Stimulated activated CD8-positive, alpha-beta memory T cell treated with anti-CD3 and anti-CD28 coated beads, Interleukin-4, amount 100 ng/mL, for 4 hours (primary cell): ENCODE measurements at places on chromosomes 1 and 21.

DNA sequence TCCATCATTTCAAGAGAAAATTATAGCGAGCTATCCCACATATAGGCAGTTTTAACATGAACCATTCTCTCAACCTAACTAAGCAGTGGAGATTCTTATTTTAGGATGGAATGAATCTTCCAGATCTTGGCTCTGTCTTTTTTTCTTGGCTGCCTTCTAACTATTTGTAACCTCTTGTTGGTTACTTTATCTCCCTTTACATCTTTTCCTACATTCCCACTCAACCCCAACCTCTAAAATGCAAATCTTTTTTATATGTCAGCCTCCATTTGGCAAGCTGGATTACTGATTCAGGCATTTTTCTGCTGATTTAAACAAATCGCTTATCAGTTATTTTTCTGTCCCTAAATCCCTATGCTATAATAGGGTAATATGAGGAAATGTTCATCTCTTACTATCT is 46.9 kb upstream of the LHX8 start:
- no peak for DNase-seq

DNA sequence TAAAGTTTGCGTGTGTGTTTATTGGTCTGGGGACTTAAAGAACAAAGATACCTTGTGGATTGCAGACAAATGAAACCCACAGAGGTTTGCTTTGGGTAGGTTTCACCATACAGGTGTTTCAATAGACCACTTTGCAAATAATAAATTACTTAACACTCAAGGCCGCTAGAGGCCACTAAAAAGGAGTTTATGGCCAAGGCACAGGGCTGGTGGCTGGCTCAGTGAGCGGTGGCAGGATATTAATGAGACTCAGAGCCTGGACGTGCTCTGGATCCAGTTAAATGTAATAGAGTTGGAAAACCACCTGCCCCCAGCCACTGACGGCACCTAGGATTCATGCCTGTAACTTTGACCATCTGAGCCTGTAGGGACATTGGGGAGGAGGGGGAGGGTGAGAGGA is 44.5 kb downstream of the LRRC38 start:
- no peak for DNase-seq

DNA sequence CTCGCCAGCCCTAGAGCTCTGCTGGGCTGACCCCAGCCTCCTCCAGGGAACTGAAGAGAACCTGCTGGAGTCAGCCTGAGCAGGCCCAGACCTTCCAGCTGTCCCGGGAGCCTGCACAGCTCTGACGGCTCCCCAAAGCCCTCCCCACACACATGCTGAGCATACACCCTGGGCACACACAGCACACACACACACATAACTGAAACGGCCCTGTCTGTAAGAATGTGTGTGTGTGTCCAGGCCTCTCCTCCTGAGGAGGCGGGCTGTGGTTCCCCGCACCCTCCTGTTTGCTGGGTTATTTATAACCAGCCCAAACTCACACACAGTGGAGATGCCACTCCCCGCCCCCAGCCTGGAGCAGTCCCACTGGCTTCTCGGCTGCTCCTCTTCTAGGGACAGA is 20.2 kb downstream of the SDC3 start:
- DNase-seq: no peak

DNA sequence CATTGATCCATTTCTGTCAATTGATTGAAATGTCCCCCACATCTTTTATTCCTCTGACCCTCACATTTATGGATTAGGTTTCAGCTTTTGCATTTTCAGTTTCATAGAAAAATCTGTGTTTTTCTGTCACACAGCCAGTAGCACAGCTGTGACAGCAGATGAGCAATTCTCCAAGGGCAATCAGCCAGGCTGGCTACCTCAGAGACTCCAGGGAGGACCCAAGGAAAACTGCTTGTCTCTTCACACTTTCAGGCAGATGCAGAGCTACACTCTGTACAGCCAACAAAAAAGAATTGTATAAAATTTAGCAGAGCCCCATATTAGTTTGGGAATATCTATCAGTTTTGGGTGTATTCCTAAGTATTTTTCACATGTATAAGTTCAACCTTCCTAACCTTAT is 257.2 kb downstream of the LRRC7 start:
- DNase-seq: no peak

GRCh38 chr1:231163830-231164427 is 2.1 kb downstream of the TRIM67 start:
- DNase-seq: no peak

DNA sequence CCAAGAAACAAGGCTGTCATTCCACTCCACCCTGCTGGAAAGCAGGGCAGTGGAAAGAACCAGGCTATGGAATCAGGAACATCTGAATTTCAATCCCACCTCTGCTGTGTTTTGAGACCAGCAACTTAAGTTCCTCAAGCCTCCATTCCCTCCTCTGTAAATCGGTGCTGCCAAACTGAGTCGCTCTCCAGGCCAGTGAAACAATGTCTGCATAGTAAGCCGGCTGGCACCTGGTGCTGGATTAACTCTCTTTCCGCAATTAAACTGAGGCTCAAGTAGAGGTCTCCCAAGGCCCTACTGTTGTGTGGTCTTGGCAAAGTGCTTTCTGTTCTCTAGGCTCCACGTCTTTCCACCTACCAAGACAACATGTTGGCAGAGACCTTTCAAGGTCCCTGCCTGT is 65.3 kb downstream of the SSBP3 start:
- DNase-seq: no peak

- no peak for DNase-seq
Measured at GRCh38 chr1:12316331-12316730, 86.5 kb downstream of the VPS13D start.

- no peak for DNase-seq
Measured at GRCh38 chr1:155944444-155944799, 3.0 kb downstream of the RXFP4 start.

- no peak for DNase-seq
Measured at GRCh38 chr1:157584503-157584902, 13.4 kb downstream of the FCRL4 start.

DNA sequence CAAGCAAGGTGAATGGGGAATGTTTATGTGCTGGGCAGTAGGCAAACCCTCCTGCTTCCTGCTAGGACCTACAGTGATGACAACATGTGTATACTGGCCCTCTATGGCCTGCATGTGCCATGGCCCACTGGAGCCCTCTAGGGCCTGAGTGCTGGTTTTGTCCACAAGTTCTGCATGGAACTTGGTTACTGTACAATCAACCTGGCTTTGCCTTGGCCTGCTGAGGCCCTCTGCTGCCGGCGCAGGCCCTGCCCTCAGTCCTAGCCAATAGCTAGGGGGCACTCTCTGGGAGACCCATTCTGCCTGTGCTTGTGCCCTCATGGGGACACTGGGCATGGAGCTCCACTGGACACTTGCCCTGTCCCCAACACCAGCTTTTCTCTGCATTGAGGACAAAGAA is 138.6 kb upstream of the NGF start:
- DNase-seq: no peak

DNA sequence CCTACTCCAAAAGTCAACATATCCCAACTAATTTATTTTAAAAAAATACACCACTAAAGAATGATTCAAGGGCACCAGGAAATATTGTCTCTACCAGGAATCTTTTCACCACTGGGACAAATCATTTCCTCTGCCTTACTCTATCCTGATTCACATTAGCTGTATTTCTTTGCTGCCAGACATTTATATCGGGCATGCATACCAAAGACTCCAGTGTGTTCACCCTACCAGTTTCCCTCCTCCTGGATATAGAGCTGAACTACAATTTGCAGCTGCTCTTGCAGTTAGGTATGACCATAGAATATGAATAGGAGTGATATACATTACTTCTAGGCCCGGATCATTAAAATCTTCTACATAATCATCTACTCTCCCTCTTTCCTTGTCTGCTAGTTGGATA is 7.6 kb downstream of the KCNJ6 start:
- DNase-seq: no peak

DNA sequence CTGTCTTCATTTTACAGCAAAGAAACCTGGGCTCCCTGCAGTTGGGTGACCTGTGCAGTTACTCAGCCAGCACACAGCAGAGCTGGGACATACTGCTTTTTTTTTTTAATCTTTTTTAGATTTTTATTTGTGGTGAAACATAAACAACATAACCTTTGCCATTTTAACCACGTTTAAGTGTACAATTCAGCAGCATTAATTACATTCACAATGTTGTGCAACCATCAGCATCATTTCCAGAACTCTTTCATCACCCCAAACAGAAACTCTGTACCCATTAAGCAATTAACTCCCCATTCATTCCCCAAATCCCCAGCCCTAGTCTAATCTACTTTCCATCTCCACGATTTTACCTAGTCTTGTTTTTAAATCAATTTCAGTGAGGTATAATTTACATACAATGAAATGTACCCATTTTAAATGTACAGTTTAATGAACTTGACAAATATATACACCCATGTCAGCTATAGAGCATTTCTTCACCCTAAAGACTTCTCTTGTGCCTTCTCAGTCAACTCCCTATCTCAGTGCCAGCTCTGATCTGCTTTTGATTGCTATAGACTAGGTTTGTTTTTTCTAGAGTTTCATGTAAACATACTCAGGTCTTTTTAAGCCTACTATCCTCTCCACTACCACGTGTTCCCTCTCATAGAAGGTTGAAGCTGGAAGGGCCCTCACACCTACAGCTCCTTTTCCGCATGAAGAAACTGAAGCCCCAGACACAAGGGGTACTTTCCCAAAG is 37.8 kb upstream of the C8B start:
- DNase-seq: no peak

DNA sequence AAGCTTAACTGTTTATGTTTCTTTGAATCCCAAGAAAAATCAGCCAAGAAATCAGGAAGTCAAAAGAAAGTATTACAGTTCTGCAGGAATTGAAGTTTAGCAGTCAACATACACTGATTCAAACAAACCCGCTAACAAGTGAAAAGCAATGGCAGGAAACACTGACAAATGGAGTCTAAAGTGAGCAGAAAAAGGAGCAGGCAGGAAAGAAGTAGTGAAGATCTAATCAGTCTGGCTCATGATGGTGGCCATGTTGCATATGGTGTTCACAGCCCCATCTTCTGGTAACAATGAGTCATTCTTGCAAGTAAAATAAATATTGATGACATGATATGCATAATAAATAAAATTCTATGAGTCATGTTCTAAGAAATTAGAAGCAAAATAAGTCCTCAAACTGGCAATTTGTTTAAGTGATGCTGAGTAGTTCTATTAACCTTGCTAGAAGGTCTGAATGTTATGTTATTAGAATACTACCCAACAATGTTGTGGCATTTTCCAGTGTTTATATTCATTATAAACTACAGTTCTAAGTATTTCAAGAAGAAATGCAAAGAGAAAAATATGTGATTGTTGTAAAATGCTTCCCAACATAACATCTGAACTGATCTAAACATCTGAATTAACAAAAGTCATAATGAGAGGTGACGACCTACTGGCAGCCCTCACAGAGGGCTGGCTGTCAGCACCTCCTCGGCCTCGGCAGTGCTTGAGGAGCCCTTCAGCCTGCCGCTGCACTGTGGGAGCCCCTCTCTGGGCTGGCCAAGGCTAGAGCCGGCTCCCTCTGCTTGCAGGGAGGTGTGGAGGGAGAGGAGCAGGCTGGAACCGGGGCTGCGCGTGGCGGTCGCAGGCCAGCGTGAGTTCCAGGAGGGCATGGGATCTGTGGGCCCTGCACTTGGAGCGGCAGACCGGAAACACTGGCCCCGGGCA is 5.7 kb upstream of the ACBD6 start:
- no peak for DNase-seq

DNA sequence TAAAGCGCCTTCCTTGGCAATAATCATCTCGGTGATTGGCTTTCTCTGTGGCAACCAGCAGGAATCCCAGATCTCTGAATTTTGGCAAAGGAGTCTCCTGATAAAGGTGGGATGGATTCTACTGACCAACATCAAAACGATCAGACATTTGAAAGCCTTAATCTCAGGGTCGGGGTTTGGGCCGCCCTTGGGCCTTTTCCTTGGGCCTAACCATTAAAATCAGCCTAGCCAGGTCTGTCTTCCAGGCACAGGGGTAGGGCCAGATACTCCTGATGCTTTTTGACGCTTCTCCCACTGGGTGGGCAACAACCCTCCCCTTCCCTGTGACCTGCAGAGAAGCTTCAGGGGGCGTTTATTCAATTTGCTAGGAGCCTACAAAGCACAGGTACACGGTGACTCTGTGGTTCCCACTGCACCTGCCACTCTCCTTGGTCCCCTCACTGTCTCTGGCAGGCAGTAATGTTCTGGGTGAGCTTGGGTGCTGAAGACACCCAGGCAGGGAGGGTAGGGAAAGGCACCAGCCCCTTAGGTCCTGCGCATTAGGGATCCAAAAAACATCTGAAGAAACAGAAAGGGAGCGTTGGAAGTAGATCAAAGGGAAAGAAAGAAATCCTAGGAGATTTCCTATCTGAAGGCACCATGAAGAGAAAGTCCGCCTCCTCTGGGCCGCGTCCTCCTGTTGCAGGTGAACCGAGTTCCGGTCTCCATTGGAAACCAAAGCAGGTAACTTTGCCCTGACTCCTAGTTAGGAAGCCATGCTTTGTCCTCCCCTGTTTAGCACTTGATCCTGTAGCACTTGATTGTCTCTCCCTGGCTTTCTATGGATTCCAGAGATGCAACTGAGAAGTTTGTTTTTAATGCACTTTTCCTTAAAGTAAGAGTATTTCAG is 12.3 kb downstream of the RNU1-2 start:
- DNase-seq: no peak

GRCh38 chr21:35783721-35784120 is 276.6 kb downstream of the SETD4 start:
- DNase-seq: no peak

GRCh38 chr1:233361876-233362275 is 34.4 kb downstream of the MAP3K21 start:
- DNase-seq: no peak

- DNase-seq: no peak
Measured at GRCh38 chr1:23019863-23020625, 776 bp downstream of the KDM1A start.

DNA sequence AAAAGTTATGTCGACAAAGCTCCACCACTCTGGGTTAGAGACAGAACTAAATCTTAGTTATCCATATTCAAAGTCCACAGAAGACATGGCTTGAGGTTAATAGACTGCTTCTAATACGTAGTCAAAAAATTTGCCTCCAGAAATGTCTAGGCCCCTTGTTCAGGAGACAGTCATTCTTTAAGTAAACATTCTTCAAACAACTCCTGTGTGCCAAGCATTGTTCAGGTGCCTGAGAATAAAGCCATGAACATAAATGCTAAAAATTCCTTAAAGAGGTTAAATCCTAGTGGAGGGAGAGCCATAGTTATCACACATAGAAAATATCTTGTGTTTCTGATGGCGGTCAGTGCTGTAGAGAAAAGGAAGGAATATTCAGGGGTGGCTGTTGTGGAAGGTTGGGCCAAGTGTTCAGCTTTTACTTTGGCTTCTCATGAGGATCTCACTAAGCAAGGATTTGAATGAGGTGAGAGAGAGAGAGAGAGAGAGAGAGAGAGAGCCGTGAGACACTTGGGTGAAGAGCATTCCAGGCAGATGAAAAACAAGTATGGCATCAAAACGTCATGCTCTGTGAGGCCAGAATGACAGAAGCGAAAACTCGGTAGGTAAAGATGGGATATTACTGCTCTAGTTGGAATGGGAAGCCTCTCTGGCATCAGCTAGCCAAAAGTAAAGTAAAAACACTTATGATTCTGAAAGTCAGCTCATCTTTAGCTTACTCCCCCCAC is 187.1 kb downstream of the GREM2 start:
- DNase-seq: no peak
